ENCODE measurements at places on chromosomes 6 and 20.
A peak's percentile ranks its signal among the peaks of the same experiment; 100 is the strongest.

- DNase-seq: no peak
Observed at GRCh38 chr6:23137611-23138010, 568.2 kb downstream of the HDGFL1 start.

- no peak for DNase-seq
Observed at GRCh38 chr6:84599991-84600390, 164.4 kb downstream of the TBX18 start.

- DNase-seq: peak; percentile 83
Observed at GRCh38 chr20:41173161-41173721, 35.9 kb downstream of the PLCG1 start.

DNA sequence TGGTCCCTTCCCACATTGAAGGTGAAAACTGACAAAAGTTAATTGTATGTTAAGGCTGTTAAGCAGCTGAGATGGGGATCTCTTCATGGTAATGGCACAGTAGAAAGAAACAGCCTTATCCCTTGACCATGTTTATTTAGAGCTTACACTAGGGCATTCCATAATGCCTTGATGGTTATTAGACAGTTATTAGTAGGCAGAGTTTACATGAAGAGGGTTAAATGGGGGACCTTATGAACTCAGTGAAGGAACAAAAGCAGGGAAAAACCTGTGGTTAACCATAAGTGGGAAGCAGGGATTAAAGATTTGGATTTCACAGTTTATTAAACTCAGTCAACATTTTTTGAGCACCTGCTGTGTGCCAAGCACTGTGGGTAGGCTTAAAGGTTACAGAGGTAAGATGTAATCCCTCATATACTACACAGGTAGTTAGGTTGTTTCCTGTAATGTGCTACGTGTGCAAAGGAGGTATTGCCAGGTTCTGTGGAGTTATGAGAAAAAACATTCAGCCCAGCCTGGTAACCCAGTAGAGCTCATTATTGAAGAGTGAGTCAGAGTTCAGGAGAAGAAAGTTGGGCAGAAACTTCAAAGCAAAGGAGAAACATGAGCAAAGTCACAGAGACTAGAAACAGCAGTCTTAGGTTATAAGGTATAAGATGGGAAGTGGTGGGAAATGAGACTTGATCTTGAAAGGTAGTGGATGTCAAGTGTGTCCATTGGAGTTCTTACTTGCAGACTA lies 32.3 kb upstream of the GNRH2 start:
- DNase-seq: no peak

GRCh38 chr6:36743538-36744303 lies 46.1 kb downstream of the RAB44 start:
- no peak for DNase-seq

DNA sequence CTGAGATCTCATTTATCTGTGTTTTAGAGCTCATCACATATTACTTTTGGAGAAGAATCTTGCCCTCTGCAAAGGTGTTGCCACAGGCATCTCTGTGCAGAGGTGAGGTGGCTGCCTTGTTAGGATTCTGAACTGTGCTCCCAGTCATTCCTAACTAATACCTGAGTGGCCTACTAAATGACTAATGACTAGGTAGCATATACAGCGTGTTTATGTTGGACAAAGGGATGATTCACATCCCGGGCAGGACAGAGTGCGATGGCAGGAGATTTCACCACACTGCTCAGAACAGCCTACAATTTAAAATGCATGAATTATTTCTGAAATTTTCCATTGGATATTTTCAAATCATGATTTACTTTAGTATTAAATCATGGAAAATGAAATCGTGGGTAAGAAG lies 23.1 kb upstream of the CGA start:
- no peak for DNase-seq

DNA sequence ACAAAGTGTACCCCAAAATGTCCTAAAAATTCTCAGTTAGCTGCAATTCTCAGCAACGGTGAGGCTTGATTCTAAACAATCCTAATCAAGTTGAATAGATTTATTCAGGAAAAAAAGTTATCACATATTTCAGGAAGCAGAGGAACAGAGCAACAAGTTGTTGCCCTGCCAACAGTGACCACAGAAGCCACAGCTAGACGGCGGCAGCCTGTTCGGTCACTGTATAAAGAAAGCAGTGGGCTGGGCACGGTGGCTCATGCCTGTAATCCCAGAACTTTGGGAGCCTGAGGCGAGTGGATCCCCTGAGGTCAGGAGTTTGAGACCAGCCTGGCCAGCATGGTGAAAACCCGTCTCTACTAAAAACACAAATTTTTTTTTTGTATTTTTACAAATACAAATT lies 171.2 kb upstream of the BMP5 start:
- DNase-seq: no peak

GRCh38 chr6:39393075-39393474 lies 70.6 kb upstream of the KCNK16 start:
- DNase-seq: no peak

DNA sequence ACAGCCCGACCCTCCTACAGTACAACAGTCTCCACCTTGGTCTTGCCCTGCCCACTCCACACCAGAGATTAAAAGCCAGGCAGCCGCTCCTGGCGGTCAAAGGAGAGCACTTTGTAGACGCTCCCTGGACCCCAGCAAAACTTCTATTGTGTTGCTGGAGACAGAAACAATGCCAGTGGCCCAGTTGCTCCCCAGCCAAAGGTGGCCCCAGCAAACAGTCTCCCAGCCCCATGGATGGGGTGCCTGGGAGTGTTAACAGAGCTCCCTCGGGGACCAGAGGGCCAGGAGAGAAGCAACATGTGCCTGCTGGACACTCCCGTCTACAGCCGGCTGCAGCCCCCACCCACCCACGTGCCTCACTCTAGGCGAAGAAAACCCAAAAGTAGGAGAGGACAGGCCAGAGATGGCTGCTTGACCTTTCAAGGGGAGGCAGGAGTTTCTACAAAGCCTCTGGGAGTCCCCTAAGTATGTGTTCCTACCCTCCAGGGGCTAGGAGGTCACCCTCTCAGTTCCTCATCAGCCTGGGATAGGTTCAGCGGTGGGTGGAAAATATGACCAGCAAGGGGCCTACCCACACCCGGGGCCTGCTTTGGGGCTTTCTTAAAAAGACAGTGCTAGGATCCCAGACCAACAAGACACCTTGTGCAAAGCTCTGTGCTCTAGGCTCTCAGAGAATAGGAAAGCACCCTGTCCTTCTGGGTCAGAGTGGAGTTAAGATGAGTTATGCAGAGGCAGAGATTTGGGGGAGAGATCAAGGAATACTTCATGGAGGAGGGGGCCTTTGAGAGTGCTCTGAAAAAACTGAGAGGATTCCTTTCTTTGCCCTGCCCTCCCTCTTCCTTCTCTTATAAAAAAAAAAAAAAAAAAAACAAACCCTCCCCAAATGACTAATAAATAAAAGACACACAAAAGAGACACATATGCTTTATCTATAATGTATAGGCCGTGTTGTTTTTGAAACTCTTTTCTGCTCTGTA lies 19.0 kb upstream of the PREX1 start:
- DNase-seq: no peak

All from gastrocnemius medialis (tissue), 4 donors.